ENCODE measurements at places on chromosomes 3 and 15.
A peak's percentile ranks its signal among the peaks of the same experiment; 100 is the strongest.

DNA sequence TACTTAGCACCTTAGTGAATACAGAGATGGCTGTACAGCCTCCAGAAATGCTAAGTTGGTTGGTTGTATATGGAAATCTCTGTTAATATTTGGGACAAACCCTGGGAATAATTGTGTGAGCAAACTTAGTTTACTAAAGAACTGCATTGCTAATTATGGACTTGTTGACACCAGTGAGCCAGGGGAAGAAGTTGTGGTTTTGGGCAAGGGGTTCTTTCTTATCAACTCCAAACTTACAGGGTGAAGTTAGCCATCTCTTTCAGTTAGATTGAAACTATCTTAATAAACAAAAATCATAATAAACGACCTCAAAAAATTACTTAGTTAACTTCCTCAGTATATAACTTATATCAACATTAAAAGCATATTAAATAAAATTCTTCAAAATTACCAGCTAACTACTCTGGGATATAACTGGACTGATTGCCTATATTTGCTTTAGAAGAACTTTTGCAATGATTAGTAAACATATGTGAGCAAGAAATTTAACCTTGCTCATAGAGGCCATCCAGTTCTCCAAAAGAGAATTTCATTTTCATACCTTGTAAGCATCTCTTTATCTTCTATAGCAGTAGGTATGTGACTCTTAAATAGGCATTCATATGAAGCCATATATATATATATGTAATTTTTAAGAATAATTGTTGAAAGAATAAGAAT, 24.7 kb downstream of the MBNL1 start:
- no peak for DNase-seq

DNA sequence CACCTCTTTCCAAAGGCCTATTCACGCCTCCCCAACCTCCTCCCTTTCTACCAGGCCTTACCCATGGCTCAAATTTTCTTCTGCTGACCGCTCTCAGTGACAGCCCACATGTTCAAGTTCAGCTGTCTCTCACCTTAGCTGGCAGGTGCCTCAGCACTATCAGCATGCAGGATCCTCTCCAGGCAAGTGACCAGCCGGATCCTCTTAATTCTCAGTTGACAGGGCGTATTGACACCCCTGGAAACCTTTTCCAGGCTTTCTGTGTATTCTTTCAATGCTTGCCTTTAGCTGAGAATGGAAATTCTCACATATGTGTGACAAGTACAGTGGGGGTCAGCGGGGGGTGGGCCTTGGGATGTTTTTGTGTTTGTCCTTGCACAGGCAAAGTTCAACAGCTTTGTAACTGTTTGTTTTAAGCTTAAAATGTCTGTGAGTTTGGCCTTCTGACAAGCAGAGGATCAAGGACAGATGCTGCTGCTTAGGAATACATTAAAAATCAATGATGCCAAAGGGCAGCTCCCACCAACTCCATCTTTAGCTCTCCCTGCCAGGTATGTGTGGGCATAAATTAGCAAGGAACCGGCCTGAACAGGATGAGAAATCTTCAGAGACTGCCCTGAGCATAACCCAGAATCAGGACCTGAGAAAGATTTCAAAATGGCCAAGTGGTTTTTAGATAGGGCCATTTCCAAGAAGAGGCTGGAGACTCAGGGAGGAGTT, 17.4 kb upstream of the BDH1 start:
- no peak for DNase-seq

- no peak for DNase-seq
Measured at GRCh38 chr3:151156618-151157216, 46.3 kb downstream of the GPR171 start.

- no peak for DNase-seq
Measured at GRCh38 chr15:89443581-89443980, 52.8 kb downstream of the RHCG start.

DNA sequence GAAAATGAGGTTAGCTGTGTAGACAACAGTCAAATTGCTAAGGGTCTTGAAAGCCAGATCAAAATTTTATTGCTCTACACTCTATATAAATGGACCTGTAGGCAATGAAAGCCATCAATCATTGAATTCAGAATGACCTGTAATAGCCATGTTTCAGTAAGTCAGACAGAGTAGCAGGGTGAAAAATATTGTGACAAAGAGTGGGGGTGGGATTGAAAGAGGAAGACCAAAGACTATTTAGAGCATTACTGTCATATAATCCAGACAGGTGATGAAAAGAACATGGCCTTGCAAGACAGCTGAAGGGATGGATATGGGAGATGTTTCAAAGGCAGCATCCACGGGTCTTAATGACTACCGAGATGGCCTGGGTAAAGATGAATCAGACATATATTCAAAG, 22.2 kb downstream of the IFT57 start:
- DNase-seq = no peak

DNA sequence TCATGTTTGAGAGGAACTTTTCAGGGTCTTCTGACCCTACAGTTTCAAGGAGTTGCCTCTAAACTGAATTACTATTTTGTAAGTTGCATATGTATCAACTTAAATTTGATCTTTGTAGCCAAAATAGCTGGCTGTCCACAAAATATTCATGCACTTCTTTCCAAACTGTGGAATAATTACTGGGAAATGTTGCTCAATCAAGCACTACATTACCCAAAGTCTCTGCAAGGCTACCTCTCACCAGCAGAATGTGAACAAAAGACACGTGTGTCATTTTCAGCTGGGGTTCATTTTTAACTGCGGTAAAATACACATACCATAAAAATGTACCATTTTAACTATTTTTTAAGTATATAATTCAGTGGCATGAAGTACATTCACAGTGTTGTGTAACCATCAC, 320.4 kb downstream of the CTNNB1 start:
- DNase-seq = no peak

GRCh38 chr15:55993111-55993803, at the start of gene NEDD4:
Gene NEDD4 (minus strand): TSS chr15:55993612. CDS start chr15:55993555, 57 bp downstream.
- DNase-seq = peak; percentile 67

DNA sequence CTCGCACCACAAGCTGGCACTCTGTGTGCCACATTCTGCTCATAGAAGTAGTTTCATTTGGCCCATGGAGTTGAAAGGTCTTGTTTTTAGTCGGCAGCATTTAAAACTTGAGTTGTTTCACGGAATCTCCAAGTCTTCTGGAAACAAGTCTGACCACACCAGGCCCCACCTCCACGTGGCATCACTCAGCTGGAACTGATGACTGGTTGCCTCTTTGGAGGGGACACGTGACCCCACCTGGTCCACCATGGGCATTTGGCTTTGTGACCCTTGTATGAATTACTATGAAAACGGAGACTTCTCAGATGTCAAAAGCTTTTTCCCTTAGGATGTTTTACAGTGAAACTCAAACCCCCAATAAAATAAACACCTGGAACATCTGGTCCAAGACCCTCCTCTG, 74.9 kb downstream of the NTRK3 start:
- no peak for DNase-seq

DNA sequence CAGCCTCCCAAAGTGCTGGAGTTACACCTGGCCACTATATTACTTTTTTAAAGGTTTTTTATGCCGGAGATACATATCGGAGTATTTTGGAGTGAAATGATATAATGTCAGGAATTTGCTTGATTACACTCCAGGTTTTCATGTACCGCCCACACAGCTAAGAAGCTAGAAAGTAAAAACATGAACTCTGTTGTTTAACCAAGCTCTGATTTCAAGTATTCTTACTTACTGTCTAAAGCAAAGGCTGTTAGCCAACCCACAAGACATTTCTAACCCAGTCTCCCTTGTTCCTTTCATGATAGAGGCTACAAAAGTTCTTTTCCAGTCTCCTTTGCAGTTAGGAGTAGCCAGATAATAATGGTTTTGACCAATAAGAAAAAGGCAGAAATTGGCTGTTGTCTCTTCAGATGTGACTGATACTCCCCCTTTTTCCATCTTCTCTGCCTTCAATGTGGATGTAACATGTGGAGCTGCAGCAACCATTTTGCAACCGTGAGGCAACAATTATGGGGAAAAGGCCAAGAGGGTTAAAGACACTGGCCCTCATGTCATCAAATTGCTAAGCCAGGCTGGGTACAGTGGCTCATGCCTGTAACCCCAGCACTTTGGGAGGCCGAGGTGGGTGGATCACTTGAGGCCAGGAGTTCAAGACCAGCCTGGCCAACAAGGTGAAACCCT, 6.1 kb upstream of the CP start:
- no peak for DNase-seq

GRCh38 chr15:40787991-40788390, 18.2 kb downstream of the C15orf62 start:
- no peak for DNase-seq

- DNase-seq = no peak
Measured at GRCh38 chr15:90345857-90346256, 6.2 kb upstream of the ZNF774 start.

DNA sequence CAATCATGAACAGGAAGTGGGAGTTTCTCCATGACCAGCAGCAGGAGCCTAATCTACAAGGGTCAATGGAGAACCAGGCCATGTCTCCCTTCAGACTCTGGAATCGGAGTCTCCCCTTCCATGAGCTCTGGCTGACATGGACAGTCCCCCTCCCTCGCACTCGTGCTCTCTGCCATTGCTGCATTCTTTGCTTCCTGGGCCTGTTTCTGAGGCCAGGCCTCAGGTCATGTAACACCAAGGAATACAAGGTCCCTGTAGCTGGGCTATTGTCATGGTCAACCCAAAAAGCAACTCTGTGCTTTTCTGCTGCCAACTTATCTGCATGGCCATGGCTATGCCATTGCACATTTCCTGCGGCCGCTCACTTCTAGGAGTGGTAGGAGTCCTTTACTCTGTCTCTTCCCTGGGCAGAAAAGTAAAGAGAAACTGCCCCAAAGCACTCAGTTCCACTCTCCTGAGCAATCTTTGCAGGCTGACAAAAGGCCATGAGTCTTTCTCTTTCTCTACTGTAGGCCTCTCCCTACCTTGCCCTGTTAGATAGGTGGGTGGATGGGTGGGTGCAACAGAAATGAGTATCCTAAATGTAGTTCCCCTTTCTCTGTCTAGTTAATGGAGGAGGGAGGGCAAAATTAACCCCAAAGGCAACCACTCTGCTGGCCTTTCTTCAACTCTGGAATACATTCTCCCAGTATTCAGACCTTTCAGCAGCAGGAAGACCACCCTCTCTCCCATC, 40.8 kb upstream of the PROK2 start:
- no peak for DNase-seq

- DNase-seq = no peak
Measured at GRCh38 chr3:159432682-159433340, 555.8 kb upstream of the IL12A start.

DNA sequence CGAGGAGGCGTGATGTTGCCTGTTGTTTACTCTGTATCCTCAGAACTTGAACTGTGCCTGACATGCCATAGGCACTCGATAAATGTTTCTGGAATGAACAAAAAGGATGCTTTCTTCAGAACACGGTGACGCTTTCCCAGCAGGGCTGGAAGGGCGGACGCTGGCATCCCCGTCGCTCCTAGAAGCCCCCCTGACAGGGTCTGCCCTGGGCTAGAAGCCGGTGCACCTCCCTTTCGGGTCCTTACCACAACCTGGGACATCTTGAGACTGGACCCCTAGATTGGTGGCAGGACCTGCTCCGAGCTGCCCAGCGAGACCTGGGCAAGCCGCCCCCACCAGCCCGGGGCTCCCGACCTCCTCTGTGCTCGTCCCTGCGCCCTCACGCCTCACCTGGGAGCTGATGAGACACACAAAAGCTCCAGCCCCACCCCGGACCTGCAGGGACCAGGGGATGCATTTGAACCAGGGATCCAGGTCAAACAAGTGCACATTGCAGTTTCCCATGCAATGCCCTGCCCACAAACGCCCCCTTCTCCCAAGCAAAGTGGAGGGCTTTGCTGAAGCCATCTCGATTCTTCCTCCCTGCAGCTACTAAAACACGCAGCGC, 131.2 kb upstream of the MEF2A start:
- no peak for DNase-seq

DNA sequence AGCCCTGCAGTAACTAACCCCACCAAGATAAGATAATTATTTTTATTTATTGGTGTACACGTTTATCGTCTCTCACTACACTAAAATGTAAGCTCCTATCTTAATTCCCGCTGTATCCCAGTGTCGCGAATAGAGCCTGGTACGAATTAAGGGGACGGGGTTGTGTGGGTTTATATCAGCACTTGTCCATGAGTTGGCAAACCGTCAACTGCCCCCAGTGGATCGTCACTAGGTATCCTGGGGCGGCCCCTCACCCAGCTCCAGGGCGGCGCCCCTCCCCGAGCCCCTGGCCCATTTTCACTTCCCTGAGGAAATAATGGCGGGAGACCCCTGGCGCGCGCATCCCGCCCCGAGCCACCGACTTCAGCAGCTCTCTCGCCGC, 465 bp downstream of the RUVBL1 start:
- no peak for DNase-seq

DNA sequence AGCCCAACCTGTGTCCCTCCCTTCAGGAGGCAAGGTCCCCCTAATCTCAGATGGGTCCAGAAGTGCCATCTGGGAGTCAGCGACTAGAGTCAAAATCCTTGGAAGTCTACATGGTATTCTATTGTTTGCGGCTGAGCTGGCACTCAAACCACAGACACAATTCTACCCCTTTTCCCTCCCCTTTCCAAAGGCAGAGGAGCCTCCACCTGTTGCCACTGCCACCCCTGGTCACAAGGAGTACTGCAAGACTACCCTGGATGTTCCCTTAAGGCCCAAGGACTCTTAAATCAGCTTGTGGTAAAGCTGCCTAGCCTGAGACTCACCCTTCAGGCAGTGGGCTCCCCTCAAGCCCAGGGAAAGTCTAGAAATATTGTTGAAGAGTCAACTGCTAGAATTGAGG, 4.3 kb upstream of the OR5H6 start:
- DNase-seq = no peak

- no peak for DNase-seq
Measured at GRCh38 chr15:85453144-85453872, 72.9 kb downstream of the AKAP13 start.

- no peak for DNase-seq
Measured at GRCh38 chr3:25576831-25577454, 87.8 kb downstream of the TOP2B start.

DNA sequence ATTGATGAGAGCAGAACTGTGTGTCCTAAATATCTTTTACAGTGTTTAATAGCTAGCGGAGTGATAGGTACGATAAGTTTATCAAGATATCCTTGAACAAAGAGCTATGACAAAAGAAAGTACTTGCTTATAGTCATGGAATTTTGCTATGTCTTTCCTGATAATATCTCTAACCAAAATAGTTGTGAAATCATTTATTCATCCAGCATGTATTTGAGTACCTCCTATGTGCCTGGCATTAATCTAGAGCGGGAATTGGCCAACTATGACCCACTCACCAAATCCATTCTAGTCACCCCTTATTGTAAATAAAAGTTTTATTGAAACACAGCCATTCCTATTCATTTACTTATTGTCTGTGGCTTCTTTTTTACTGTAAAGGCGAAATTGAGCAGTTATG, 46.6 kb downstream of the ZFAND6 start:
- DNase-seq = peak; percentile 53

GRCh38 chr3:150239766-150240165, 168.3 kb upstream of the TSC22D2 start:
- no peak for DNase-seq

DNA sequence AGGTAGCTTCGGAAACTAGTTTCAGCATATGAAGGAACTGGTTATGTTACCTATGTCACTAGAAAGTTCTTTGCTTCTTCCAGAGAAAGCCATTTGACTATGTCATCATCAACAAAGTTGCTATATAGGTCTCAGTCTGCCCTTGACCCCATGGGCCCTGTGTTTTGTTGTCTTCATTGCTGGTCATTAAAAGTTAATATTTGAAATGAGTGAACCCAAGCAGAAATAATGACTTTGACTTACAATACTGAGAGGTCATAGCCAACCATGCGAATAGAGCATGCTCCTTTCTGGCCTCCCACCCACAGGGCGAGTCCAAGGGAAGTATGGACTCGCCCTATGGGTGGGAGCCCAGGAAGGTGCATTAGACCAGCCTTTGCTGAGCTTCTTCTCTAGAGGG, 40.9 kb downstream of the APH1B start:
- no peak for DNase-seq

Data from AG09319 (cell line).